ENCODE measurements at places on chromosomes 2 and 18.

- DNase-seq: no peak
Observed at GRCh38 chr2:148552675-148553331, 91.7 kb upstream of the EPC2 start.

- DNase-seq: no peak
Observed at GRCh38 chr2:29627279-29627711, 294.1 kb downstream of the ALK start.

DNA sequence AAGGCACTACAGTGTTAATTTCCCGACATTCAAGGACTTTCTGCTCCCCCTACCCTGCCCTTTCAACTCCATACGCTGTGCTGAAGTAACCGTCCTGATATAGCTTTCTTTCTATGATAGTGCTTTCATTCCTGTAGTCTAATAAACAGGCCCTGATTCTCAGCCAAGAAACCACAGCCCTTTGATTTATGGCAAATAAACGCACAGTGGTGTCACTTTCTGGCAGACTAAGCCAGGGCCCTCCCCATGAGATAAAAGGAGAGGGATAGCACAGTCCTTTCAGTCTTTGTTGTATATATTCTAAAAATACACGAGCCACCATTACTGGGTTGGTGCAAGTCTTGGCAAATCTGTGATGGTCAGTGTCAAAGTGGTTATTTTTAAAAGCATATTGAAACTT is 291.2 kb downstream of the ALPK2 start:
- DNase-seq: no peak

GRCh38 chr2:9556121-9556743 is 602 bp upstream of the ADAM17 start:
- no peak for DNase-seq

Measured in activated T-helper 1 cell treated with anti-CD3 and anti-CD28 coated beads, Interleukin-2, amount 50 U/mL, for 16 hours (primary cell).